GM06990 (cell line): ENCODE measurements at places on chromosomes 2 and 18.
A peak's percentile ranks its signal among the peaks of the same experiment; 100 is the strongest.

DNA sequence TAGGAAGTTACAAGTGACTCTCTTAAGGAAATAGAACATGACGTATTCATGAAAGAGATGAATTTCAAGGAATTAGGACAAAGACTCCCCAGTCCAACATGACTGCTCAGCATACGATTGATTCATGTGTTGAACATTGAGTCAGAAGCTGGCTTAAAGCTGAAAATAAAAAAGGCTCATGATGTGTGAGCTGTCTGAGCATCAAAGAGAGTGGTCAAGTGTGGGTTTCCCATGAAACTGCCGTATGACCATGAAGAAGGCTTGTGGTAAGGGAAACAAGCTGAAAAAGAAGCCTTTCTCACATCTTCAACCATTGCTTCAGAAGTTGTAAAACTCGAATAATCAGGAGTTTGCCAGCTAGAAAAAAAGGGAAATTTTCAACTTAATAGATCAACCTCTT, 201.9 kb upstream of the APCDD1 start:
- no peak for DNase-seq

GRCh38 chr18:36101943-36102342, 27.2 kb downstream of the SLC39A6 start:
- DNase-seq: no peak

GRCh38 chr2:177629357-177630024, 236.9 kb downstream of the AGPS start:
- no peak for DNase-seq

GRCh38 chr2:105977212-105977611, 216.9 kb downstream of the UXS1 start:
- DNase-seq: no peak

DNA sequence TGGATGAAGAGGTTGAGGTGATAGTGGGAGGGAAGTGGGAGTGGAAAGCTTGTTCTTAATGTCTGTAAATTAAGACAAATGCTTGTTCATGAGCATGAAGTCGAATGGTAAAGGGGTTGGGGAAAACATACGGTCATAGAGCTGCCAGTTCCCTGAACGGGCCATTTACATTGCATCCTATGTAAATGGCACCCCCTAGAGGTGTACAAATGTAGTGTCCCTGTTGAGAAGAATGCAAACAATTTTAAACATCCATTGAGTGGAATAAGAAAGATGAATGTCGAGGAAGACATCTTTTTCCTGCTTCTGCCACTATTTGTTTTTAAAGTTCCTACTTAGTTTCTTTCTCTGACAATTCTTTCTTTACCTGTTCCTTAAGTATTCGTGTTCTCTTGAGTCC, 155.7 kb downstream of the RDH14 start:
- DNase-seq: no peak

- no peak for DNase-seq
These were observed 3.7 kb upstream of the CRYBA2 start for GRCh38 chr2:218996937-218997336.

GRCh38 chr2:1300284-1300683, 113.0 kb upstream of the TPO start:
- DNase-seq: no peak

GRCh38 chr18:79420033-79420745, 24.5 kb downstream of the NFATC1 start:
- DNase-seq: no peak

- DNase-seq: no peak
These were observed 184.6 kb downstream of the ST6GAL2 start for GRCh38 chr2:106701203-106702022.

DNA sequence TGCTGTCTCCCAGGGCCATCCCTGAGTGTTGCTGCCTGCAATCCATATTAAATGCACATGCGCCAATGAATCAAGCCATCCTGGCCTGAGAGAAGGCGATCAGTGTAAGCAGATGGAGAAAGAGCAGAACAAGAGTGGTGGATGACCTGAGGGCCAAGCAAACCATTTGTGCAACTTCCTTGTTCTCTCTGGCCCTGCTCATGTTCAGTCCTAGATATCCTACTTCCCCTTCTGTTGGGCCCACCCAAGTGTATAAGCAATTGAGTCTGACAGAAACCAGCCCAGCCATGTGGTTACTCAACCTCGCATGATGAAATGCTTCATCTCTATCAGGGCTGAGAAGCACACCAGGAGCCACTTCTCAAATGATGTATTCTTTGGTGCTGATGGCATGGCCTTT, 383.1 kb upstream of the ID2 start:
- DNase-seq: peak; percentile 57

- no peak for DNase-seq
These were observed 15.2 kb downstream of the MMADHC start for GRCh38 chr2:149572102-149572953.

GRCh38 chr2:36478332-36478738, 119.6 kb downstream of the FEZ2 start:
- no peak for DNase-seq

DNA sequence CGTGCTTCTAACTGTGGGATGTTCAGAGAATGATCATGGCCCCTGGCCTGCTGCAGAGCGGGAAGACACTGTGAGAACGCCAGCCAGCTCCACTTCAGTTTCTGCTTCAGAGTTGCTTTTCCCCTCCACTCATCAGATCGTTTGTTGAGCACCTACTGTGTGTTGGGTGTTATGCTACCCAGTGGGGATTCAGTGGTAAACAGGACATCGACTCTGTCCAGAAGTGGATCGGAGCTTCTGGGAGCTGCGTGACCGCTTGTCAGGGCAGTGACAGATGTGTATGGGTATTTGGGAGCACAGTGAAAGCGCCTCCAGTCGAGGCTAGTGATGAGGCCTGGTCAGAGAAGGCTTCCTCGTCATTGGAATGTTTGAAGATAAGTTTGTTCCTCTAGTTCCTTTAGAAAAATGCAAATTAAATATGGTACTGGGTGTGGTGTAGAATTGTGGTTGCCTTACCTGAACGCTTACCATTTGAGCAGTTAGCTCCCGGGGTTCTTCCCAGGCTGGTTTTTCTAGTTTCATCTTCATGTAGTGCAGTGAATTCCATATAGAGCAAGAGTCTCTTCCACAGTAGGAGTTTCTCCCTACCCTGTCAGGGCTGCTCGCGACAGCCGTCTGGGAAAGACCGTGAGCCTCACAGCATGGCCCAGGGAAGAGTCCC, 2.8 kb downstream of the RAB12 start:
- no peak for DNase-seq

- DNase-seq: no peak
These were observed 90.2 kb downstream of the FAM161A start for GRCh38 chr2:61763605-61764034.

GRCh38 chr18:58601468-58602266, 27.2 kb downstream of the ALPK2 start:
- no peak for DNase-seq

DNA sequence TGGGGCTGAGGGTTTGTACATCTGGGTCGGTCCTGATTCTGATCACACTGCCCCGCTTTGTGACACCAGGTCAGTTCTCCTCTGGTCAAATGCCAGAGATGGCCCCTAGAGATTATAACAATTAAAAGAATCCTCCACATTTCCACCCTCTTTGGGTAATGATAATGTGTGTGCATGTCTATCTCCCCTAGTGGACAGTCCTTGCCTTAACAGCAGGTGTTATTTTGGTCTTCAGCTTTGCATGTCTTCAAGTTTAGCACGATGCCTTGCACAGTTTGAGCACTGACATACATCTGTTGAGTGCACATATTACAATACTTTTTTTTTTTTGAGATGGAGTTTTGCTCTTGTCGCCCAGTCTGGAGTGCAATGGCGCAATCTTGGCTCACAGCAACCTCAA, 25.7 kb upstream of the COX7A2L start:
- no peak for DNase-seq

- DNase-seq: no peak
These were observed 99.0 kb downstream of the NETO1 start for GRCh38 chr18:72768681-72769229.

DNA sequence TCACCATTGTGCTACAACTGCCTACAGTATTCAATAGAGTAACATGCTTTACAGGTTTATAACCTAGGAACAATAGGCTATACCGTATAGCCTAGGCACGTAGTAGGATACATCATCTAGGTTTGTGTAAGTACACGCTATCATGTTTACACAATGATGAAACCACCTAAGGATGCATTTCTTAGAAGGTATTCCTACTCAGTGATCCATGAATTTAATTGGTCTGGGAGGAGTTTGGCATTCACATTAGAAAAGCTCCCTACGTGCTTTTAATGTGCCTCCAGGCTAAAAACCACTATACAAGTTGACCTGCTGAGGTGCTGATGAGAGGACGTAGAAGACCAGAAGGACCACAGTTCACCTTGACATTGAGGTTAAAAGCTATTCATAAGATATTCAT, 154.5 kb upstream of the LRRTM1 start:
- no peak for DNase-seq

DNA sequence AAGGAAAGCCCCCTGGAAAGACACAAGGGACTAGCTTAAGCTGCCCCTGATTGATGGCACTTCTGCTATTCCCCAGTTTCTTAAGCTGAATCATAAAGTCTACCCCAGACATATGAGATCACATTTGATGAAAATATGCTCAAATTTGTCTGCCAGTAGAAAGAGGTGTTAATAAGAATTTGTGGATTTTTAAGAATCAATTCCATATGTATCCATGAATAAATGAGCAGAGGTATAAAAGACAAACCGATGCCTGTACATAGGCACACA, 119.9 kb downstream of the CCBE1 start:
- DNase-seq: no peak

GRCh38 chr2:131004446-131005209, 88.6 kb downstream of the FAM168B start:
- no peak for DNase-seq

DNA sequence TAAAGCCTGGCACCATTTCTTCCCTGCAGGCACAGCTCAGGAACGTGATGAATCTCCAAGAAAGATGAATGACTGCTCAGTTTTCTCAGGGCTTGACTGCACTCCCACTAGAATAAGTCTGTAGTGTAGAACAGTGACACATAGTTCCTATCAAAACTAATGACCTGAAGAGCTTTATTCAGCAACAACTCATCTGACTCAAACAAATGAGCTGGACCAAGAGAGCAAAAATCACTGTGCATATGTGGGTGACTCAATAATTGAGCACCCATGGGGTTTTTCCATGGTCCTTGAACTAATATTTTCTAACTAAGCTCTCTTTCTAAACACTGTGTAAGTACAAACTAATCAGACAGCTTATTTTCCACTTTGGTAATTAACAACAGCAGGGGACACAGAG, 61.1 kb upstream of the XDH start:
- no peak for DNase-seq

DNA sequence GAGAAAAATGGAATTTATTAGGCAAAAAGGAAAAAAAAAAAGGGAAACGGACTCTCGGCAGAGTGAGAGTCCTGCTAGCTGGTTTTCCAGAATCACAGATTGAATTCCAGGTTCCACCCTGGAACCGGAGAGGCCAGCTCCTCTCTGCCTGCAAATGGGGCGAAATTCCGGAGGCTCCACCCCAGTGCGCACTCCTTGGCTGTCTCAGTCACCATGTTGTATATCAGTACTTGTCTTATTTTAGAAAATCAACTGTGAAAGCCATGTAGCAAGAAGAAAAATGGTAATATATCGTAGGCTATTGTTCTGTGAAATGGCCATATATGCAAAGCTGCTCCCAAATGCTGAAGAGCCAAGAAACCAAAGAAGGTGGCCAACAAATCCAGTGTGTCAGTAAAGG, 49.4 kb downstream of the CYBRD1 start:
- no peak for DNase-seq

- no peak for DNase-seq
These were observed 92.6 kb downstream of the LYPD6 start for GRCh38 chr2:149422991-149423338.

DNA sequence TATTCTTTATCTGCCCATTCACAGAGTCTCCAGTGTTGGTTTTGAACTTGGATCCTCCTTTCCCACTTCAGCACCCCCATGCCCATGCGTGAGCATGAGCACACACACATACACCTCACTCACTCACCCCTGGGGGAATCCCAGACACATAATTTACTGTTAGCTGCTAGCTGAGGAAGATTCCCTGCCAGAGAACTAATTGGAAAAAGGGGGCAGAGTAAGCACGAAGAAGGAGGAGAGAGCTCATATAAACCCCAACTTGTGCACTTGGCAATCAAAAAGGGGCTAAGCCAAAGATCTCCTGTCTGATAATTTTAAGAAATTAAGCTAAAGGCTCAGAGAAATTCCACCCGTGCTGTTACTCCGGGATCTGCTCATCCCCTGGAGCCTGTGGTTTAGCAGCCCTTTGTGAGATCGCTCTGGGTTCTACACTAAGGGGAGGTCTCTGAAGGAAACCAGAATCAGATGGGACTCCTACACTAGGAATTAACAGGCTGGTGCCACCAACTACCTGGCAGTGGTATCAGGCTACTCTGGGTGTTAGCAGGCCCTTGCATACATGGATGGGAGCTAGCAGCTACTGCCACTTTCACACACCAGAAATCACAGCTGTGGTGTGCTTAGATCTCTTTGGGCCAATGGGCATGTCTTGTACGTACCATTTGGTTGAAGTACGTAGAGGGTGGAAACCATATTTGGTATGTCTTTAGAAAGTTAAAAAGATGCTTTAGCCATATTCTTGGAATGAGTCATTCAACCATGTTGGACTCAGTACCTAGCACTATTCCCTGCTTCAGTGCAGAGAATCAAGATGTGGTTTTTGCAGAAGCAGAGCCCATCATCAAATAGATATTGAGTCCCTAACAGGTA, 95.6 kb upstream of the SLC14A2 start:
- DNase-seq: no peak

- no peak for DNase-seq
These were observed 16.3 kb upstream of the MYO1B start for GRCh38 chr2:191228861-191229260.

DNA sequence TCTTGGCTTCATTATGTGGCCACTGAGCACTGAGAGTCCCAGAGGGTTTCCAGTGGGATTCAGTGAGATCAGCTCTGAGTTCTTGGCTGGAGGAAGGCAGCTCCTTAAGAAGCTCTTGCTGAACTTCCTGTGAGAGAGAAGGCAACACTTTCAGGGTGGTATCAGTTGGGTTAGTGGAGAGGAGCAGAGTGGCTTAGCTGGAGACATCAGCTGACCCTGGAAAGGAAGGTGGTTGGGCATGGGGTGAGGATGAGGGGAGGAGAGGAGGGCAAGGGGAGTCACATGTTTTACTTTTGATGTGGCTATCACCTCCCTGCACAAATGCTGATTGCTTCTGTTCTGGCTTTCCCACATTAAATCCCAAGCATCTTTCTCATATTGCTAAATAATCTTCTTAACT, 95.1 kb downstream of the ACOXL start:
- DNase-seq: no peak
